ENCODE measurements at places on chromosomes 12 and 14.

DNA sequence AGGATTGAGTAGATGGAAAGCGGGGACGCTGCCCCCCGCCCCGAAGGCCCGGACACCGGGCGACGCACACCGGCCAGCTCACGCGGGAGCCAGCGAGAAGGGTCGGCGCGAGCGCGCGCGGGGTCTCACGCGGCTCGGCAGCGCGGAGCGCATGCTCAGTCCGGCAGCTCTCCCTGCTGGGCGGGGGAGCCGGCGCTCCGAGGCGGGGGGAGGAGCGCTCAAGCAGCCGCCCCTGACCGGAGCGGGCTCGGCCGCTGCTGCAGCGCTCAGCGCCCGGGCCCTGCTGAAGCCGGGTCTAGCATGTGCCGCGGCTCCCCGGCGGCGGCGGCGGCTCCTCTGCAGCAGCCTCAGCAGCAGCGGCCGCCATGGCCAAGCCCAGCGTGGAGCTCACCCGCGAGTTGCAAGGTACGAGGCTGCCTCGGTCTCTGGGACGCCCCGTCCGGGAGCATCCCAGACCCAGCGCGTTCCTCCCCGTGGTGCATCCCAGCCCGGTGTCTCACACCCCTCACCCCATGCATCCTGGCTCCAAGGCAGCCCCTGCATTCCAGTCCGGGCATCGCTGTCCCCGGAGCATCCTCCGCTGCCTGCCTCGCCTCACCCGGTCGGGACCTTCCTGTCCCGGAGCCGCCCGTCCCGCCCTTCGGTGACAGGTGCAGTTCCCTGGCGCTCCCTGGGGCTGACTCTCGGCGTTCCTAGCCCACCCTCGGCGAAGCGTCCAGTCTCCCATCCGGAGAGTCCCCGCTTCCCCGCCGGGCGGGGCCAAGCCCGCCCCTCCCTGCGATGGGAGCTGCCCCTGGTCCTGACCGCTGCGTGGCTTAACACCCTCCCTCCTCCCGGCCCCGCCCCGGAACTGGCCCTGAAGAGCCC, at the start of gene CARMIL3:
Gene CARMIL3 (plus strand): TSS at position 221 of the 867 bp plus-strand sequence. CDS start 145 bp downstream, at position 366.
- DNase-seq: peak; percentile 75

- no peak for DNase-seq
Observed at GRCh38 chr12:131905630-131906091, 11.2 kb downstream of the ULK1 start.

DNA sequence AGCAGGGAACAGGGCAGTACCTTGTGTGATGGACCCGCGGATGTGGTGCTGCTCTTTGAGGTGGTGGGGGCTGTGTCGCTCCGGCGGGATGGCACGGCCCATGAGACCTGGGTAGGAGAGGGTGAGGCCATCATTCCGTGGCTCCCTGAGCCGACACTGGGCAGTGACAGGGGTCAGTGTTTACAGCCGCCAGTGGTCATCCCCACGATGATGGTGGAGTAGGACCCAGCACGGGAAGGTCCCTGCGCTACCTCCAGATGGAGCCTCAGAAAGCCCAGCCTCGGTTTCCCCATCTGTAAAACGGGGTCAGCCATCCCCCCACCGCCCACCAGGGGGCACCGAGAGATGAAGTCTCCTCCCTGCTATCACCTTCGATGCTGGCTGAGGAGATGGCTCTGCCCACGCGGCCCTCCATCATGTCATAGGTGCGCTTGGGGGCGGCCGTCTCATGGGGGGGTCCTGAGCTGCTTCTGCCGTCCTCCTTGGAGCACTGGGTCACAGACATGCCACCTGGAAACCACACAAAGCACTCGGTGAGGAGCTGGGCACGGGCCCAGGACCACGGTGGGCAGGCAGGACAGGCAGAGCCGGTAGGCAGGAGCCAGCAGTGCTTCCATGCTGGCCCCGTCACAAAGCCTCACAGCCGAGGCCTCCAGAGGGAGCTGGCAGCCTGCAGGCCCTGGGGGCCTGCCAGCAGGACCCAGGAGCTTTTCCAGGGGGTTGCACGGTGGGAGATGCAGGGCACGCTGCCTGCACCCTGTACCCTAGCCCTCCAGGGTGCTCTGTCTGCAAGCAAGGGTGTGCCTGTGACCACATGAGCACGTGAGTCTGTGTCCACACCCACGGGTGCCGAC, 53.1 kb downstream of the RFLNA start:
- no peak for DNase-seq

DNA sequence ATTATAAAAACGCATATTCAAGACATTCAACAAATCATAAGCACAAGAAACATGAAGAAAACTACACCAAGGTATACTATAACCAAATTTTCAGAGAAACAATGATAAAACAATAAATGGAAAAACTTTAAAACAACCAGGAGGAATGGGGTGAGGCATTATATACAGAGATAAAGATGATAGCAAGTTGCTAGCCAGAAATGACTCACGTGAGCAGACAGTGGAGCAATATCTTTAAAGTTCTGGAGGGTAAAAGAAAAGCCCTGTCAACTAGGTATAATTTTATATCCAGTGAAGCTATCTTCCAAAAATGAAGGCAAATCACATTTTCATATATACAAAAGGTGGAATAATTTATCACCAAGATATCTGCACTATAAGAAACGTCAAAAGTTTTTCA, 97.8 kb upstream of the PCED1B start:
- DNase-seq: no peak

DNA sequence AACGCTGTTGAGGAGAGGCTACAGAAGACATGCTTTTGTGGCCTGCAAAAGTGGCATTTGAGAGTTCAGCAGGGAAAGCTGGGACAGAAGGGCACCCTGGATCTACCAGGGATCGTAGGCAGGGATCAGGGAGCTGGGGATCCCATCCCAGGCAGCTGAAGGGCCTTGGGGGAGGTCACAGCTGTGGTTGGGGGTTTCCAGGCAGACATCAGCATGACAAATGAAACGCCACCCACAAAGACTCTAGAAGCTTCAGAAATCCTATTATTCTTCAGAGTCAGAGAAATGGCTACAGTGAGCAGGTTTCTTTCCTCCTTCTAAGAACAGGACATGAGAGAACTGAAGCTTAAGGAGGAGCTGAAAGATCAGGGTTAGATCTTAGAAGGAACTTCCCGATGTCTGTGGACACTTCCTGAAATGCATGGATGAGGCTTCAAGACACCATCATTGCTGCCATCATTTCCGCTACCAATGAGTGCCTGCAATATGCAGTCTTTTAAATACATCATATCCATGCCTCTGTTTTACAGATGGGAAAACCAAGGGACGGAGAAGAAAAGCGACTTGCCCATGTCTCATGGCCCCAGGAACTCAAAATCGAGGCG, 104.3 kb downstream of the RBM19 start:
- DNase-seq: peak; percentile 19

DNA sequence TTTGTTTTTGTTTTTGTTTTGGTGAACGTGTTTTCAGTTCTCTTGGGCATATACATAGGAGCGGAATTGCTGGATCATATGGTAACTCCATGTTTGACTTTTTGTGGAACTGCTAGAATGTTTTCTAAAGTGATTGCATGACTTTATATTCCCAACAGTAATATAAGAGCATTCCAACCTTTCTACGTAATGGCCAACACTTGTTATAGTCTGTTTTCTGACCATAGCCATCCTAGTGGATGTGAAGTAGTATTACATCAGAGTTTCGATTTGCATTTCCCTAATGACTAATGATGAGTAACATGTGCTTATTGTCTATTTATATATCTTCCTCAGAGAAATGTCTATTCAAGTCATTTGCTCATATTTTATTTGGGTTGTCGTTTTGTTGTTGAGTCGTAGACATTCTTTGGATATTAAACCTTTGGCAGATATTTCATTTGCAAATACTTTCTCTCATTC, 268.7 kb downstream of the AEBP2 start:
- no peak for DNase-seq

DNA sequence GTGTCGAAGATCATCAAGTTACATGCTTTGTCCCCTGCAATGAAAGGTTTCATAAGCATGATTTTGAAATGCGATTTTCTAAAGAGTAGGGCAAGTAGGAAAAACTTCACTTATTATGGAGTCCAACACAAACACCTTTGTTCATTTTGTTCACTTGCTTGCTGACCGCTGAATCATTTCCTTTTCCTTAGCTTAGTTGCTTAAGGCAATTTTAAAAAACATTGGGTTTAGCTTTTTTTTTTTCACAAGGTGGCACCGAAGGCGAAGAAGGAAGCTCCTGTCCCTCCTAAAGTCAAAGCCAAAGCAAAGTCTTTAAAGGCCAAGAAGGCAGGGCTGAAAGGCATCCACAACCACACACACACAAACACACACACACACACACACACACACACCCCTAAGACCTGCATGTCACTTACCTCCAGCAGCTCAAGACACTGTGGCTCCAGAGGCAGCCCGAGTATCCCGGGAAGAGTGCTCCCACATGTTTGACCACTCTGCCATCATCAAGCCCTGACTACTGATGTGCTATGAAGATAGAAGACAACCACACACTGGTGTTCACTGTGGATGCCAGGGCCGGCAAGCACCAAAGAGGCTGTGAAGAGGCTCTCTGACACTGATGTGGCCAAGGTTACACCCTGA, 11.4 kb downstream of the MANSC1 start:
- no peak for DNase-seq

GRCh38 chr12:104315326-104316224, 12.0 kb downstream of the EID3 start:
- no peak for DNase-seq

DNA sequence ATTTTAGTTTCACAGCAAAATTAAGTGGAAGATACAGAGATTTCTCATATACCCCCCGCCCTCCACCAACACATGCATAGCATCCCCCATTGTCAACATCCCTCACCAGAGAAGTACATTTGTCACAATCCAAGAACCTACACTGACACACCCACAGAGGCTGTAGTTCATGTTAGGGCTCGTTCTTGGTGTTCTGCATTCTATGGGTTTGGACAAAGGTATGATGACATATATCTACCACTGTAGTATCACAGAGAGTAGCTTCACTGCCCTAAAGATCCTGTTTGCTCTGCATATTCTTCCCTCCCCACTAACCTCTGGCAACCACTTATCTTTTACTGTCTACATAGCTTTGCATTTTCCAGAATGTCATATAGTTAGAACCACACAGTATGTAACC, 444.6 kb upstream of the DCN start:
- no peak for DNase-seq

GRCh38 chr14:78048120-78048519, 122.1 kb upstream of the NRXN3 start:
- no peak for DNase-seq

- no peak for DNase-seq
Observed at GRCh38 chr12:45939759-45940158, 50.6 kb downstream of the SCAF11 start.

DNA sequence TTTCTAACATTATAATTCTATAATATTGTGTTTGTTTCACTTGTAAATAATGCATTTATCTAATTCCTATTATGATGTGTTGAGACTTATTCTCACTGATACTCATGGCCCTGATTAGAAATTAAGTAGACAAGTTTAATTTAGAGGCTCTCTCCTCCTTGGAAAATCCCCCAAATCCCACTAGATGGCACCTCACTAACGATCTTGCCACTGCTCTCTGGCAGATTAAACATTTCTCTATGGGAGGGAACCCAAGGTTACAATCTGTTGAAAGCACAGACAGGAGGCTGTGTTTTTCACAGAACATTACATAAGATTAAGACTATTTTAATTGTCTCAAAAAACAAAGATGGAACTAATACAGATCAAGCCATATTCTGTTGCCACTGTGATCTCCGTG, 318.7 kb downstream of the LRFN5 start:
- peak; percentile 27 for DNase-seq

GRCh38 chr12:108270035-108270848, 68.9 kb downstream of the CMKLR1 start:
- DNase-seq: no peak

- DNase-seq: peak; percentile 13
Observed at GRCh38 chr14:63504648-63505047, 38.5 kb downstream of the PPP2R5E start.

GRCh38 chr12:106975993-106976658, 10.8 kb downstream of the MTERF2 start:
- DNase-seq: peak; percentile 40

GRCh38 chr14:91031666-91032065, 28.8 kb downstream of the RPS6KA5 start:
- no peak for DNase-seq

DNA sequence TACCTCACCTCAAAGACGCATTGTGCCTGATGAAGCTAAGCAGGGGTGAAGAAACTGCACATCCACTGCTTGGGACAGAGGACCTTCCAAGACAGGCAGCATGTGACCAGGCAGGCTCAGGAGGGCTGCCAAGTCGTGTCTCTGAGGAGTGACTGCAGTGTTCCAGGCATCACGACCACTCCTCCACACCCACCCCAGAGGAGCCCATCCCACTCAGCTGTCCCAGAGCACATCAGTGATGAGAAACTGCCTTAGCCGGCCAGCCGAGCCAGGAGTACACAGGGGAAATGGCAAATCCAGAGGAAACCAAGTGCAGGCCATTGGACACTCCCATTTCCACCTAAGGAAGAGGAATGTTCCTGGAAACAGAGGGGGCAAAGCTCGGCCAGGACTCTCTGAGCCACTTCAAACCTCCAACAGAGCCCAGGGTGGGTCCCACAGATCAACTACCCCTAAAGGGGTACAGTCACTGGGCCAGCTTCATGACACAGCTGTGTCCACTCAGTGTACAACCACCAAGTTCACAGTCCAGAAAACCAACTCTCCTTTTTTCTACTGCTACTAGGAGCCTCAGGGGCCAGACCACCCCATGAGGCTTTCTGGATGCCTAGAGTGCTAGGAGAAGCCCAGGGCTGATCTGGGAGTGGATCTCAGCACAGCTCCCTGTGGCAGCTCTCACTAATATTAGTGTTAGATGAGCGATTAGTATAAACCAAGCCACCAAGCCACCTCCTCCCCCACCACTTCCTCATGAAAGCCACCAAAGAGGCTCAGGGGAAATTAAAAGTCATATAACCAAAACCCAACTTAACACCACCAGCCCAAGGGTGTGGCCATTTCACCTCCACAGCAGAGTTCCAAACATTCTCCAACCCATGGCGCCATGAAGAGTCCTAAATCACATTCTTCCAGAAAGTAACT, 15.4 kb downstream of the PXN start:
- no peak for DNase-seq

GRCh38 chr12:6950401-6950801, 755 bp upstream of the PTPN6 start:
- DNase-seq: no peak

DNA sequence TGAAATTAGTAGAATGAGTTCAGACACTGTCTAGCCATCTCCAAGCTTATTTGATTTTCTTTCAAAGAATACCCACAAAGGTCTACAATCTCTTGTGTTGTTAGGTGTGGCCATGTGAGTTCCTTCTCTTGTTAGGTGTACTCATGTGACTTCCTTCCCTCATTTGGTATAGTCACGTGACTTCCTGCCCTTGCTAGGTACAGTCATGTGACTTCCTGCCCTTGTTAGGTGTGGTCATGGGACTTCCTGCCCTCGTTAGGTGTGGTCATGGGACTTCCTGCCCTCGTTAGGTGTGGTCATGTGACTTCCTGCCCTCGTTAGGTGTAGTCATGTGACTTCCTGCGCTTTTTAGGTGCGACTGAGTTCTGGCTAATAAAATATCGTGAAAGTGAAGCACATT, 179.6 kb downstream of the TMX1 start:
- no peak for DNase-seq
